ENCODE measurements at places on chromosomes 3 and 15.

DNA sequence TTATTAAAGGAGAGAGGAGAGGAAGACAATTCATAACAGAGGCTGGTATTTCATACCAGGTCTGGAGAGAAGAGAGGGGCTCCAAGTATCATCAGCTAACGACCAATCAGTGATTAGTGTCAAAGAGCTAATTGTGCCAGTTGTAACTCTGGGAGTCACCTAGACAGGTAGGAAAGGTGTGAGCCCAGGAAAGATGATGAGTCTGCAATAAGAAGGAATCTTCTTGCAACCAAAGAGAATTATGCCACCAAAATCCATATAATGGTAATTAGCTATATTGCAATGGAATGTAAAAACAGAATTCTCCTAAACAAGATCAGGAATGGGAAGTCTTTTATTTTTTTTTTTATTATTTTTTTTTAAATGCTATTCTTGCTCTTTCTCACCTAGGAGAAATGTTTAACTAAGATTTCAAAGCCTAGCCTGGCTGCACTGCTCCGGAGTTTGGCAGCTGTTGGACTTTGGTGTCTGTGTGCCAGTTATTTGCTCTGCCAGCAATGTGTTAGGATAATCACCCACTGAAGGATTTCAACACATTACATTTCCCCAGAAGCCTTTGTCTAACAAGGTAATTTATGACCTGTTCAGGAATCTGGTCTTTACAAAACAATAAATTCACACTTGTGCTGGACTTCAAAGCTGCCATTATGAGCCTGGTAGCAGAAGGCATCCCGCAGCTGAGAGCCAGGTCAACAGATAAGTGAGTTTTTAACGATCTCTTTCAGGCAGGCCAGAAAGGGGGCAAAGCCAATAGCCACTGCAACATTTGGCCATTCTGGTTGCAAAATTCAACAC is 89.4 kb downstream of the FOXB1 start:
- no peak for DNase-seq

GRCh38 chr15:60781211-60781713 is 302.3 kb upstream of the ICE2 start:
- no peak for DNase-seq

GRCh38 chr3:140315955-140316354 is 361.9 kb upstream of the TRIM42 start:
- no peak for DNase-seq

- peak; percentile 90 for DNase-seq
These were observed at the start of gene PLCL2 for GRCh38 chr3:16884748-16885592. Gene PLCL2, plus strand, starts transcription at chr3:16884955. Its CDS starts 85 bp downstream, at chr3:16885040.

DNA sequence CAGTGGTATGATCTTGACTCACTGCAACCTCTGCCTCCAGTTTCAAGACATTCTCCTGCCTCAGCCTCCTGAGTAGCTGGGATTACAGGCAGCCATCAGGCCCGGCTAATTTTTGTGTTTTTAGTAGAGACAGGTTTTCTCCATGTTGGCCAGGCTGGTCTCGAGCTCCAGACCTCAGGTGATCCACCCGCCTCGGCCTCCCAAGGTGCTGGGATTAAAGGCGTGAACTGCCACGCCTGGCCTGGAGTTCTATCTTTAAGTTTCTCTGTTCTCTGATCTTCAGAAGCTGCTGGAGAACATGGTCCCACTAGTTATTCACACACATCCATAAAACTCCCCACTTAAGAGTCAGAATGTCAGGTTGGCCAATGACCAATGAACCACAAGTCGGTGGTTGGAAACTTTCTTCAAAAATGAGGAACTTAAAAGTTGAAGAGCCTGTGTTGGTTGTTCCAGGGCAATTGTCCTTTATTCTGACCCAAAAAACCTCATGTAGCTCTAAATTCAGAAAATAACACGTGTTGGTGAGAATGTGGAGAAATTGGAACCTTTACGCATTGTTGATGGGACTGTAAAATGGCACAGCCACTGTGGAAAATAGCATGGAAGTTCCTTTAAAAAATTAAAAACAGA is 55.9 kb upstream of the PIK3CB start:
- DNase-seq = peak; percentile 63

GRCh38 chr3:157086060-157086750 is 73.7 kb downstream of the CCNL1 start:
- DNase-seq = no peak

DNA sequence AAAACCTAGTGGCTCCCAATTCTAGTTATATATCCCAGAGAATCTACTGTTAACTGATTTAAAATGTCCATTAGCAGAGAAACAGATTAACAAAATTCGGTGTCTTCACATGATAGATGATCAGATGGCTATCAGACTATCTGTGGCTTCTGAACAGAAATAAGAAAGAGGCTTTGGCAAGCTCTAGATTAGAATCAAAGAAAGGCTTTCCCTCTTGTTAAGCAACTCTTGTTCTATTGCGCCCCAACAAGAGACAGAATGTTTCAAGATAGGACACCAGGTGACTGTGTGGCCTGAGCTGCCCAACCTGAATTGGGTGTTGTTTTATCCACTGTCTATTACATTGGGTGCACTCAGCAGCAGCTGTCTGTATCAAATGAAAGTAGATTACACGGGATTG is 483.7 kb downstream of the FHIT start:
- no peak for DNase-seq

DNA sequence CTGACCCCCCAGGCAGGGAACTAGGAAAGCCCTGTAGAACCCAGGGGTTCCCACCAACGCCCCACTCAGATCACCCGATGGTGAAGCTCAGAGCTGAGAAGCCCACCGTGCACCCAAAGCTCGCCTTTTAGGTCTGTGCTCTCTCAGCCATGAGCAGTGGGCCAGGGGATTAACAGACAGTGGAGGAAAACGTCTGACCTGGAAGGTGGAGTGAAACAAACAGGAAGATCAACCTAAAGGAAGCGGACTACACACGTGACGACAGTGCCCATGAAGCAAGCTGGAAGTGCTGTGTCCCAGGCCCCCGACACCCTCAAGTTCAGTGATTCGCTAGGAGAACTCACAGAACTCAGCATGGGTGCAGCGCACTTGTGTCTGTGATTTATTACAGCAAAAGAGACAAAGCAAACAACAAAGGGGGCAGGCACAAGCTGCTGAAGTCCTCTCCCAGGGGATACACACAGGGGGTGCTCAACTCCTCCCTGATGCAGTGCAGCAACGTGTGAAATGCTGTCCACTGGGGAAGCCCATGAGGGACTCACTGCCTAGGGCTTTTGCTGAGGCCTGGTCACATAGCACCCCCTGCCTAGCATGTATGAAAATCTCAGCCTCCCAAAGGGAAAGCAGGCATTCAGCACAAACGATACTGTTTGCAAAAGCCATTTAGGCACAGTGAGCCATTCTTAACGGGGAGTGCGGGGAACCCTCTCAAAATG is 43.5 kb downstream of the CFAP92 start:
- peak; percentile 55 for DNase-seq

DNA sequence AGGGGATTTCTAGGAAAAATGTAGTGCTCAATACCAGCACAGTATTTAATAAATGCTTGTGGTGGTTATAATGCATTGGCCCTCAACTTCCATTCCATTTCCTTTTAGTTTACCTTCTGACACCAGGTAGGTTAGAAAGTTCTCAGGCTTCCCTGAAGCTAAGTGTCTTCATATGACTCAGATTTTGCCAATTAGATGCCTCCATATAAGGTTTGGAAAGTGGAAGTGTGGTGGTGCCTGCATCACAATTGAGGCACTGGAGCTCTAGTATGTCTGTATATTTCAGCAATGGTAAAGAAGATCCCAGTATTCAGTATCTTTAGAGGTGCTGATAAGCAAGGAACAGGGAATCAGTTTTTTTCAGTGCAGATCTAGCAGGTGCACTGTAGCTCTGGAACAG is 18.3 kb downstream of the XRN1 start:
- DNase-seq = no peak

DNA sequence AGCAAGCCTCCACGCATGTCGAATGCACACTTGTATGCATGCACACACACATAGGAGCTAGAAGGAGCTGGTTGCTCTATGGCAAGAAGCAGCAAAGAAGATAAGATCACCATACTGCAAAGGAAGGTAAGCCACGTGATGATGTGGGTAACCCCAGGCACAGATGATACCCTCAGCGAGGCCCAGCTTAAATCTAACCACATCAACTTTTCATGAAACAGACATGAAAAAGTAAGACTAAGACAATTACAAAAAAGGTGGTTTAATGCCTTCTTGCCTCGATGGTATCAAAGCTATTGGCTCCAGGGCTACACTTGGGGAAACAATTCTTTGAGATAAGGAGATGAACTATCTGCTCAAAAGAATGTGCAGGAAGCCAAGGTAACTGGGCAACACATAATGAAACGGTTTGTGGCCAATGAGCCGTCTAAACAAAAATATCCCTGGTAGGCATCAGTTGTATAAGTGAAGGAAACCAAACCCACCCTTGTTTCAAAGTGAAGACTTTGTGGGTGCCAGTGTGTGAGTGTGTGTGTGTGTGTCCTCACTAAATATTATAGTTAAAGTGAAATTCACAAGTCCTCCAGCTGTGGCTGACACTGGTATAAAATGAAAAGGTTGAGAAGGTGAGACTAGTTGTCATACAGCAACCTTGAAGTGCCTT is 365.7 kb upstream of the ICE2 start:
- peak; percentile 51 for DNase-seq

- no peak for DNase-seq
These were observed 255.3 kb downstream of the RORA start for GRCh38 chr15:60973637-60974415.

DNA sequence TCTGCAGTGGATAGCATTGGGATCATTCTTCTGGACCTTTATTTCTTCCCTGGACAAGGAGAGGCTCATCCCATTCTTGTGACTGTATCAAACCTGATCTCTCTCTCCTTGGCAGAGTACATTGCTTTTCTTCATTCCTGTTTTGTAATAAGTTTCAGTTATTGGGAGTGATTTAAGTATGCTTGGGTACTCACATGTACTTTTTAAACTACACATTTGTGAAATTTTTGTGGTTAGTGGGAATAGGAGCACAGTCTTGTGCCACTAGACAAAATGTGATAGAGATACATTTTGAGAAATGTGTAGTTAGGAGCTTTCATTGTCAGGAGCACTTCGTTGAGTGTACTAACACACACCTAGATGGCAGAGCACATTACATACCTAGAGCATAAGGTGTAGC is 262.6 kb downstream of the C3orf38 start:
- no peak for DNase-seq

DNA sequence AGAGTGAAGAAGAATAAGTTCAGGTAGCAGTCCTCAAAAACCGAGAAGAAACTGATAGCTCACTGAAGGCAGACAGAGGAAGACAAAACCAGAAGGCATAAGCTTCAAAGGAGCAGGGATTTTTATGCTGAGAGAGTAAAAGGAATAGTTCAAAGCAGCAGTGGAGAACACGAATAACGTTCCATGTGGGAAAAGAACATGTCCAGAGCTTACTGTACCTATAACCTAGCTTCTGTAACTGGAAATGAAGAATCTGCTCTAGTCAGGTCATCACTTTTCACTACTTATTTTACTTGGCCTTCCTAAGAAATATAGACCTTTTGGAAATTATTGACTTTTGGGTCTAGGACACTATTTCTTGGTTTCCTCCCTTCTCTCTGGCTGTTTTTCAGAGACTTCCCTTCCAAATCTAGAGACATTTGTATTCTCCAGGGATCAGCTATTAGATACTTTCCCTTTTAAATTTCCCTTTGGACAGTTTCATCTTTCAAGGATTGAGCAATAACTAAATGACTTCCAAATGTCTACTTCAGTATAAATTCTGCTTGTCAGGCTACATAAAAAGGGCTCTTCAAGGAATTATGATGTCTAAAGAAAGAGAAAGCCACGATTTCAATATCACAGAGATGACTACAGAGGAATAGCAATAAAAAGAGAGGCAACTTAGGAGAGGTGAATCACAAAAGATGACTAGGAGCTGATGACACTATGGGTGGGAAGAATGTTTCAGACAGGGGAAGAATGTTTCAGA is 46.7 kb downstream of the UBE3A start:
- DNase-seq = no peak

DNA sequence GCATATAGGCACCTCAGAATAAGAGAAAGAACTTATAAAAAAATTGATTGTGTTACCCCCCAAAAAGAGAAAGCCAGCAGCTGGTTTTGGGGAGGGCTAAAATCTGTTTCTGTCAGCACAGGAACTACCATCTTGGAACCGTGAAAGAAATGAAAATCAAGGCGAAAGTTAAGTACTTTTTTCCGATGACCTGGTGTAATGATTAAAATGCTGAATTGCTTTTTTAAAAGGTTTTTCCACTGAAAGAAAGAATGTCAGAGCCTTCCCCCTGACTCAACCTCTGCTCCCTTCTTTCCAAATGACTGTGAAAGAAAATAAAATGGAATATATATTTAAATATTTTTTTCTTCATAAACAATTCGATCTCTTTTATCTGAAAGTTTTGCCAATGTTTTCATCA is 570.5 kb upstream of the CFAP20DC start:
- DNase-seq = no peak

- DNase-seq = no peak
These were observed 301.2 kb downstream of the MECOM start for GRCh38 chr3:169362301-169362700.

DNA sequence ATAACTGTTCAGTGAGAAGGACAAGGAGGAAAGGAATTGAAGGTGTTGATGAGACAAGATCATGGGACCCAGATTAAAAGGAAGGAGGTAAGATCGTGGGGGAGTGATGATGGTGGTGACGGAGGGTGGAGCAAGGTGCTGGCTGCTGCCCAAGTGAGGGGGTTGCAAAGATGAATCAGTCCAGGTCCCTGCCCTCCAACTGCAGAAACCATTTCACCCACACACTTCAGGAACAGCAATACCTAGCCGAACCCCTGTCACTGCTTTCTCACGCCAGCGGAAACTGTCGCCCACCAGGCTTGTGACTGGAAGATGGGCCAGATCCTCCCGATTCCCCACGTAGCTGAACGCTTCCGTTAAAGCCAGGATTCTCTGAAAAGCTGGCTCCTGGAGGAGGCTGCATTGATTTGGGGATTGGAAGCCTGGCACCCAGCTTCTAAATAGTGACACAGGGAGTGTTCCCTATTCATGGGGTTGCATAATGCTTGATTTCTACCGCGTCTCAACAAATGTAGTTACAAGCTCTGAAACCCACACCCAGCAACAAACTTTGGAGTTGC is 3.2 kb upstream of the LSG1 start:
- DNase-seq = peak; percentile 25

DNA sequence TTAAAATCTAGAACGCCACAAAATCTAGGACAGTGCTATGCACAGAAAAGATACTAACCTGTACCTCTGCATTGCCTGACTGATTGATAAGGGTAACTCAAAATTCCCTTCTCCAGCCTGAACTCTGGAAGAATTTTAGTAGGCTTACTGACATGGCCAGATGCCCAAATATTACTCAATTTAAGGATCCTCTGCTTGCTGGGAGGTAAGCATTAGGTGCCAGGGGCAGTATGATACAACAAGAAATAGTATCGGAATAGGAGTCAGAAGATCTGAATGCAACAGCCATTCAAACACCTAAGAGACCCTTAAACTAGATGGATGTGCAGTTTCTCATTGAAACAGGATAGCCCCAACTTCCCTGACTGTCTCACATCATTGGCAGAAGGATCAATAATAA is 45.4 kb downstream of the CERS3 start:
- DNase-seq = no peak

GRCh38 chr3:67819447-67819846 is 165.0 kb upstream of the SUCLG2 start:
- peak; percentile 19 for DNase-seq
